ENCODE measurements at places on chromosomes 11 and 22.
A peak's percentile ranks its signal among the peaks of the same experiment; 100 is the strongest.

DNA sequence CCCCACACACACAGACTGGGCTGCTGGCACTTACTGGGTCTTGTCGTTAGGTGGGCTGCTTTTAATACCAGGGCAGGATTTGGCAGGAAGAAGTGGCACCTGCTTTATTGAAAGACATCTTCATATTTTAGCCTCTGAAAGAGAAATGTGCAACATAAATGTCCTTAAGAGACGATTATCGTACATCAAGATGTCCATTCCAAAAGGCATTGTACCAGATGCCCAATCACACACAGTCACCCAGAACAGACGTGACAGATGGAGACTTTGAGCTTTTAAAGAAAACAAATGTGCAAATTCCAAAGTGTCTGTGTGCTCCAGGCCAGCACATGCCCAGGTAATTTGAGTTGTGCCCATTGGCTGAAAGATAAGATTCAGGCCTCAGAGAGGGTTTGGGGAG, 155.7 kb downstream of the RRAS2 start:
- DNase-seq: no peak

DNA sequence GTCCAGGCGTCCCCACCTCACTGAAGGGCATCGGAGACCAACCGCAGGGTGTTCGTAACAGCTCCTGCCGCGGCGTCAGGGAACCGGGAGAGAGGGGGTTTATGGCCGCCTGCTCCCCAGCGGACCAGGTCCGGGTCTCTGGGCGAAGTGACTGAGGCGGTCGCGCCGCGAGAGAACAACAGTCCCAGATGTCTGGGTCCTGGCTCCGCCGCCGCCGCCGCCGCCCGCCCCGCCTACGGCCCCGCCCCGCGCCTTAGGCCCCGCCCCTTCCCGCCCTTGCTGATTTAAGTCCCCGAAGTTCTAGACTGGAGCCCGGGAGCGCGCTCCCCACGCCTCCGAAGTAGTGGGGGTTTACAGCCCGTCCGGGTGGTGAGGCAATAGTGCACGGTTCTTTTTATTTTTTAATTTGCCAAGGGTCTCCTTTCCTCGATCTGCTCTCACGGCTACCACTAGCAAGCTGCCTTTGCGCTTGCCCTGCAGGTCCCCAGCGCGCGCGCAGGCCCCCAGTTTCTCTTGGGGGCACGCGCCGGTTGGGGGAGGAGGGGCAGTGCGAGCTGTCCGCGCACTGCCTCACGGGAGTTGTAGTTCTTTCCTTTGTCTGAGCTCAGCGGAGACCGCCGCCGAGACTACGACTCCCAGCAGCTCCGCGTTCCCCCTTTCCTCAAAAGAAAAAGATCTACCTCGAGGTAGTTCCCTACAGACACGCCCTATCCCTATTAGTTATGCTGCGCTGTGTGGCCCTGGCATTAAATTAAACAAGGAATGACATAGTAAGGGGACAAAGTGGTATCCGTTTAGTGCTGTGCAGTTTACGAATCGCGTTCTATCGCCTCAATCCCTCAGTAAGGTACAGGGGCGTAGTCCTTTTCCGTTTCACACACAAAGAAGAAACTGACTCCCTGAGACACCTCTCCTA, at the start of gene PGM2L1:
TSS of gene PGM2L1 (minus strand) at position 190 of the 916 bp plus-strand sequence. CDS start 272 bp downstream, outside the sequence.
- peak; percentile 94 for DNase-seq

DNA sequence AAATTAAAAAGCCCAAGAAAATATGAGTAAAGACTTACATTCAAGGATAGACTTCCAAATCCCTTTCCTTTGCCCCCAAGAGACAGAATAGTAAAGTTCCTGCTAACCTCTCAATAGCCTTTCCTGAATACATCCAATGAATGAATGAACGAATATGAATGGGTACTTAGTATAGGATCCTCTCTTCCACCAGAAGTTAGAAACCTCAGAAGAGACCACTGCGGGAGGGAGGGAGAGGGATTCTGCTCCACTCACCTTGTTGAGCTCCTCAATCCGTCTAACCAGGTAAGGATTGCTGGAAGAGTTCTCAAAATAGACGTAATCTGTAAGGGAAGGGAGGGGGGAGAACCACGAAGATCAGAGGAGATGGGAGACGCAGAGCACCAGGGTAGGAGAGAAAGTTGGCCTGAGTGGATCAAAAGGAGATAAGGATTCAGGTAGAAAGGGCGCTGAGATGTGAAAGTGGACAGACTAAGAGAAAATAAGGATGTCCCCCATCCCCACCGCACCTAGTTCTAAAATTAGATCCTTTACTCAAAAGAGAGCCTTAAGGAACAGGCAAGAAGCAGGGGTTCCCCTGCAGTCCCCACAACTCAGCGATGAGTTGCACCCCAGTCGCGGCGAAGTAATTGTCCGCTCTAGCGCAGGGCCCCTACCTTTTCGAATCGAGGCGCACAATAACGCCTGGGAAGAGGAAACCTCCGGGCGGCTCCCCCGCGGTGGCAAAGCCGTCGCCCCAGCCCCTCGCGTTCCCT, 1.1 kb downstream of the MTA2 start:
- DNase-seq: no peak

- no peak for DNase-seq
These were observed 602 bp upstream of the AQP11 start for GRCh38 chr11:77589181-77589520.

DNA sequence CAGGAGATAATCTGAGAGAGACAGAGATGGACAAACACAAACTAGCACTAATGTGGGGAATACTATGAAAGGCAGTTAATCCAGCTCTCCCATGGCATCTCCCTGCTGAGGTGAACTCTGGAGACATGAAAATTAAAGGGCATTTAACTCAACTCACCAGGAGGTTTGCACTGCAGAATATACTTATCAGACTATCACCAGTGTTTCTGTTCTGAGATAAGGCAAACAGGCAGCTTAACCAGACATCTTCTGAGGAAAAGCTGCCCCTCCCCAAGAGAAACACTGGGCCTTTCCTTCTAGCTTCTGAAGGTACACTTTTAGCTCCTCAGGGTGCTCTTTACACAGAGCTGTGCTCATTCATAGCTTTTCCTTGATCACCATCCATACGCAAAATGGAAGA, 85.5 kb downstream of the AMBRA1 start:
- DNase-seq: no peak

DNA sequence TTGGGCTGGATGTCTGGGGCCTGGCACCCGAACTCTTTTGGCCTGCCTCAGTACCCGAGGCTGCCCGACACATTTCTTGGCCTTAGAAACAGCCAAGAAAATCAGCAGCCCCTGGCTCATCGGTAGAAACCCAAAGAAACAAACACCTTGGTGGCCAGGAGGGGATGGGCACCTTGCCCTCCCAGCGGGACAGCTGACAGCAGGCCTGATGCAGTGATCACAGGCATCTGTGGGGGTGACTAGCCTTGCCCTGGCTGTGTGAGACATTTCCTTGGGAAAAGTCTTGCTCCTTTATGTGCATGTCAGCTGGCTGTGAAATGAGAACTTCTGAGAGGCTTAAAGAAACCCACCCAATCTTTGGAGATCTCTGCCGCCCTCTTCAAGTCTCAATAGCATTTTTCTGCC, 60.9 kb downstream of the SMIM38 start:
- DNase-seq: no peak

DNA sequence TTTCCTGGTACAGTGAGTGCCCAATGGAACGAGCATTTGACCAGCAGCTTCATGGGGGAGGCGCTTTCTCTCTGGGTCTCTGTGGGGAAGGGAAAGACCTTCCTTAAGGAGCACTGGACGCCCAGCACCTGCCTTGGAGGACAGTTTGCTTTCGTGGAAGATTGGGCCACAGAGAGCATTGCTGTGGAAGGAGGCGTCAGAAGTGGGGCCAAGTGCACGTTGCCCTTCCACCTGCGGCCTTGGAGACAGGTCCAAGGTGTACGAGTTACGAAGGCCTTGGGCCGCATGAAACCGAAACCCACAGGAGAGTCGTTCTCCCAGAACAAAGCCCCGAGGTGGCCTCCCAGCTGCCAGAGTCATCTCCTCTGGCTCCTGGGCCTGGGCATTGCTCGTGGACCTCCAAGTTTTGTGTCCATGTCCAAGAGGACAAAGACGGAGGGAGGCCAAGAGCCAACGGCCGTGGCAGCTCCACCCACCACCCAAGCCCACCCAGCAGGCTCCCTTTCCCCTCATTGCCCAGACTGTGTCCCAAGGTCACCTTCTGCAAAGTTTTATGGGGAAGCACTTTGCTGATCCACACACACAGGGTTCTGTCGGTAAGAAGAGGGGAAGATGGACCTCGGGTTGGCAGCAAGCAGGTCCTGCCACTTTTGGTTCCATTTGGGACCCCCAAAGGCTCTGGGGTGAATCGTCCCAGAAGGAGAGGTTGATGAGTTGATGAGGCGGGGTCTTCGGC, 5.8 kb upstream of the NLRP6 start:
- DNase-seq: no peak

GRCh38 chr11:103494491-103494890, 385.3 kb downstream of the DYNC2H1 start:
- peak; percentile 41 for DNase-seq

- DNase-seq: no peak
These were observed 22.2 kb downstream of the SBF1 start for GRCh38 chr22:50452649-50453048.

GRCh38 chr22:29306835-29307595, 565 bp downstream of the GAS2L1 start:
- DNase-seq: peak; percentile 95

DNA sequence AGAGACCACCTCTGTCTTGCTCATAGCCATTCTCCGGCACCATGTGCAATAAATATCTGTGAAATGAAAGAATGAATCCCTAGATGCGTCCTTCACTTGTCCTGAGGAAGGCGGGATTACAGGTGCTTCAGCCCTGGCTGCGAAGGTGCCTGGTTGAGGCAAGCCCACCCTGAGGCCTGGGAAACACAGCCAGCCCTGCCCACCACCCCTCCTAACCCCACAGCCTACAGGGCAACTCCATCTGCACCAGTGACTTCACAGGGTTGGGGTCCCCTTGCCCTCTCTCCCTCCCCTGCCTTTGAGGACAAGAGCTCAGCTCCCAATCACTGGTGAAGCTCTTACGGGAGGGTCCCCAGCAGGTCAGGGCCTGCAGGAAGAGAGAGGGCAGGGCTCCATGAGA, 17.5 kb upstream of the SCGB1A1 start:
- no peak for DNase-seq

DNA sequence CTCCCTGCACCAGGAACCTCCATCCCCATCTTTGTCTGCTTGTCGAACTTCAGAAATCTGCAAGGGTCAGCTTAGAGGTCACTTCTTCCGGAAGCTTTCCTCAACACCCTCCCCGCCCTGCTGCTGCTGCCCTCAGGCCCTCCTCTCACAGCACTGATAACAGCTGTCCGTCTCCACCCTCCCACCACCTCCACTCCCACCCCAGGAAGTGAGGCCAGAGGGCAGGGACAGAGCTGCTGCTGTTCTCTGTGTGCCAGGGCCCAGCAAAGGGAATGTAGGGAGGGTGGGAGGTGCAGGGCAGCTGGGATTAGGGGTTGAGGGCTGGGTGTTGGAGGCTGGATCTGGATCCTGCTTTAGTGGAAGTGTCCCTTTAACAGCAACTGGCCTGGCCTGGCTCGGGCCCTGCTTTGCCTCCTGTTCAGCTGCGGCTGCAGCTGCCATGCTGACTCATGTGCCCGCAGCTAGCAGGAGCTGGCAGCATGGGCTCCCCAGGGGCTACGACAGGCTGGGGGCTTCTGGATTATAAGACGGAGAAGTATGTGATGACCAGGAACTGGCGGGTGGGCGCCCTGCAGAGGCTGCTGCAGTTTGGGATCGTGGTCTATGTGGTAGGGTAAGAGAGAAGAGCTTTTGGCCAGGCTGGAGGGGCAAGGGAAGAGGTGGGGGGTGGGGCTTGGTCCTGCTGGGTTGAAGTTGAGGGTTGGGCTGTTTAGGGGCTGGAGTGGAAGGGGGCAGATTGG, at the start of gene P2RX6:
TSS of gene P2RX6 (plus strand) at position 440 of the 740 bp plus-strand sequence. CDS start at position 450, 10 bp downstream.
- DNase-seq: peak; percentile 52

DNA sequence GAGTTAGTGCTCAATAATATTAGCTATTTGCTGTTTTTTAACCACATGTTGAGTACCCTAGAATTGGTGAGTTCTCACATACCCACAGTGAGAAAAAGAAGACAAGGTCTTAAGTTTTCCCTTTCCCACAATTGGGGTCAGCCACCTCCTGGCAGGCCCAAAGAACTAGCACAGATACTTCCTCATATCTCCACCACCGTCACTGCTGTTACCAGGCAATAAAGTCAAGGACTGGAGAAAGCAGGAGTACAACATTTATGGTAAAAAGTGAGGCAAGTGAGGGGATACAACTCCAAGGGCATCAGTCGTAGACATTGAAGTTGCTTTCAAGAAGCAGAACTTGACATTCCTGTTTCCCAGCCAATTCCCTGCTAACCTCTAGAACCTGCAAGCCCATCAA, 19.6 kb downstream of the ELP4 start:
- no peak for DNase-seq

DNA sequence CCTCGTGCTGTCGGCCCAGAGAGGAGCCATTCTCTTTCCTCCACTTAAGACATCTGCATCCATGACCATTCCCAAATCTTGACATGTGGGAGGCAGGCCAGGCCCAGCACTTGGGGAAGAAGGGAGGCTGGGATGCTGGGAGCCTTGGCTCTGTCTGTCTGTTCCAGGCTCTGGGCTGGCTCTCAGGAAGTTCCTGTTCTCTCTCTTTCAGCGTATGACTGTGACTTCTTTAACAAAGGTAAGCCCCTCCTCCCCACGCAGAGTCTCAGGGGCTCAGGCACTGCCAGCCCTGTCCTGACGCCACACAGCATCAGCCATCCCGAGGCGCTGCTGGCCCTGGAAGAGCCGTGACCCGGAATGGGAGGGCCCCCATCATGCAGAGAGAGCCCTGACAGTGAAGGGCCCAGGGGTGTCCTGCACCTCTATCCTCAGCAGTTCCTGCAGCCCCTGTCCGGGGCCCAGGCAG, 52.4 kb downstream of the OTOG start:
- DNase-seq: no peak

DNA sequence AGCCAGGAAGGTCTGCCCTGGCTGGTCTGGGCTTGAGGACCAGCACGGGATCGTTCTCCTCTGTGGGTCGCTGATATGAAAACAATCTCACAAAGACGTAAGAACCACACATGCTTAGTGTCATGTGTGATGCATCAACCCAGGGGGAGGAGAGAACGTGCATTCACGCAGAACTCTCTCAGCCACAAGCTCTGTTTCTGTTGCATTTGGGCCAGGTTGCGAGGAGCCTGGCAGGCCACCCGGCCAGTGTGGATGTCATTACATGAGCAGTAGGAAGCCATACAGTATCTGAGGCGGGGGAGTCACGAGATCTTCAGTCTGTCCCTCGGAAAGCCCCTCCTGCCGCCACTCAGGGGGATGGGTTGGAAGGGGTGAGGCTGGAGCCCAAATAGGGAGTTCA, 53.1 kb upstream of the KCNQ1OT1 start:
- no peak for DNase-seq

DNA sequence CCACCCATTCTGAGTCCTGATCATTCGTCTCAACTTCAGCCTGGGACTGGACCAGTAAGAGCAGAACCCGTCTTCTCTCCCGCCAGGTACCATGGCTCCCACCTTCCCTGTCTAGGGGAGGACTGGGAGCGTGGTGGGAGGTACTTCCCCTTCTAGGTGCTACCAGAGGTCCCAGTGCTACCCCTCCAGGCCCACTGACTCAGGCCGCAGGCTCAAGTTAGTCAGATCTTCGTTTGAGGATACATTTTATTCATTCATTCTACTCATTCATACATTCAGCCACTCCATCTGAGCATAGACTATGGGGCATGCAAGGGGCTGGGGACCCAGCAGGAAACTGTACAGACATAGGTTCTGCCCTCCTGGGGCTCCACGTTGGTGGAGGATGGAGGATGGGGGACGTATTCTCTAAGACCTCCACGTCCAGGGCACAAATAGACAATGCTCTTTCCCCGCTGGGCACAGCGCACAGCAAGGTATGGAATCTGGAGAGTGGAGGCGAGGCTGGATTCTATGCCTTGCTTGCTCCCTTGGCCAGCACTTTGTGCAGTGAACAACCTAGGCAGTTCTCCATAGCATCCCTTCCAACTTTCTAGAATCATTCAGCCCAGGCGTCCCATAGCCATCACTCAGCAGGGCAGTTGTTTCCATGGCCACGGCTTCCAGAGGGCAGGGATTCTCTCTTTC, 1.0 kb upstream of the RAB3IL1 start:
- peak; percentile 2 for DNase-seq

Measured in GM03348 (cell line).